Aorta (tissue), 5 donors: ENCODE measurements at places on chromosomes 4 and X. TPM values are rescaled to one million over a fixed set of nuclear protein-coding genes. Genes with fewer than 3 reads are reported as not detected.

FAT1 gene
- 95.3 TPM for total RNA-seq

LNX1 gene
- total RNA-seq = 11.1 TPM

DNA sequence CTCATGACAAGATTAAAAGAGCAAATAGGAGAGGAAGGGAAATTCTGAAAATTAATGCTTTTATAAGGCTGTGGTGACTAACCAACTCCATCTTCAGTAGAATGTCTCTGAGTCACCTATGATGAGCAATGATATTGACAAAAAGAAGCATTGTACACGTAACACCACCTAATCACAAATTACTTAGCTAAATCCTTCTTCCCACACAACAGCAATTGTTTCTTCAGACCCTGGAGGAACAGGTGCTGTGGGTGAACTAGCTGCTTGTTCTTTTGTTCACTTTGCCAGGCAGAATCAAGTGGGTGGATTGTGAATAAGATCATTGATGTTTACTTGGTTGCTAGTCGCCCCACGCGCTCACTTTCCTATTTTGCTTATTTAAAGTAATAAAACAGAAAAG, 315.5 kb downstream of the CAMK2D start:
- H3K36me3 ChIP-seq = no peaks in the 10 kb centered on the region
- H3K4me1 ChIP-seq = peaks cover 3% of the 10 kb centered on the region
- no peak for DNase-seq
- no peaks in the 10 kb centered on the region for H3K27me3 ChIP-seq

DNA sequence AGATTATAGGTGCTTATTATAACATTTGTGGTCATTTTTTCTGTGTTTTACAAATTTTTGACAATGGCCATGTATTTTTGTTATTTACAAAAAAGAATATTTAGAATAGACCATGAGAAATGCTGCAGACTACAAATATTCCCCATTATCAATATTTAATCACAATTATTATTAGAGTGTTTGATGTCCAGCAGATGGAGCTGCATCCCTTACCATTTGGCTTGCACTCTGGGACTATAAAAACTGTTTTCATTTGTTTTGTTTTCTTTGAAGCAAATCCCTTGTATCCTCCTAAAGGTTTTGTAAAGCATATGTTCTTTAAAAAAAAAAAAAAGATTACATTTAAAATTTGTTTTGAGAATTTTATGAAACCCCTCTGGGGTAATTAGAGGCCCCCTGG, 85.6 kb upstream of the CXorf66 start:
- H3K36me3 ChIP-seq = no peaks in the 10 kb centered on the region
- no peak for DNase-seq
- H3K27ac ChIP-seq = no peak overlapping the region
- no peaks in the 10 kb centered on the region for H3K27me3 ChIP-seq
- H3K4me1 ChIP-seq = no peaks in the 10 kb centered on the region

FAT4 gene
- 48.0 TPM for total RNA-seq

DNA sequence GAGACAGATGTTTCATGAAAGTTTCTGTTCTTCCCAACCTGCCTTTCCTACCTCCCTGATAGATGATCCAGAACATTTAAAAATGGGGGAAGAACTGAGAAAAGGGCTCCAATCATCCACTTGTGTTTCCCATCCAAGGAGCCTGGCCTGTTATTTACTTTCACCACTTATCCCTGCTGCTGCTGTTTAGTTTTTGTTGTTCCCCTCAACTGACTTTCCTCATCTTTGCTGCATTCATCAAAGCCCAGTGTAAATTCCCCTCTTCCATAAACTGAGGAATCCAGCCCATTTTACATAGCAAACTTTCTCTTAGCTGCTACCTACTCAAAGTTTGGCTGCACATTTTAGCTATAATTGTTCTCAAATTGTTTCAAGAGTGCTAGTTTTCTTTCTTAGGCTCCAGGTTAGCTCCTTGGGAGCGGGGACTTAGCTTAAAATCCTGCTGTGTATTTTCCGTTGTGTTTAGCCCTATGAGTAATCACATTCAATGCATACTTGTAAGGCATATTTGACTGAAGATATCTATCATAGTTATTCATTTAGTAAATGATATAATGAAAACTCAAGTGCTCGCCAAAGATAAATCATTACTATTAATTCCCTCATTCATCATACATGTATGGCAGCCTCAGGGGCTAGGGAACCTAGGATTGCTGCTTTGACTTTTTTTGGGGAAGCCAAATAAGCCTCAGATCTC, 1.4 kb upstream of the PTPN13 start:
- H3K4me1 ChIP-seq = peaks cover 3% of the 10 kb centered on the region
- H3K36me3 ChIP-seq = no peaks in the 10 kb centered on the region
- no peak for DNase-seq

CCDC110 gene
- 3.0 TPM for total RNA-seq

GRCh38 chr4:61938250-61938846, 738.2 kb downstream of the ADGRL3 start:
- DNase-seq = no peak
- no peaks in the 10 kb centered on the region for H3K36me3 ChIP-seq
- no peaks in the 10 kb centered on the region for H3K4me1 ChIP-seq
- no peaks in the 10 kb centered on the region for H3K27me3 ChIP-seq
- no peak overlapping the region for H3K4me3 ChIP-seq
- H3K27ac ChIP-seq = no peak overlapping the region

- no peak for DNase-seq
- peaks cover 2% of the 10 kb centered on the region for H3K4me1 ChIP-seq
- no peak overlapping the region for H3K27ac ChIP-seq
- no peak overlapping the region for H3K4me3 ChIP-seq
- no peaks in the 10 kb centered on the region for H3K36me3 ChIP-seq
These were observed 28.3 kb downstream of the ADD1 start for GRCh38 chr4:2871911-2872310.

GRCh38 chr4:161097821-161098220, 1066.0 kb downstream of the FSTL5 start:
- H3K4me3 ChIP-seq = no peak overlapping the region
- H3K27ac ChIP-seq = no peak overlapping the region
- DNase-seq = no peak
- no peaks in the 10 kb centered on the region for H3K27me3 ChIP-seq

DNA sequence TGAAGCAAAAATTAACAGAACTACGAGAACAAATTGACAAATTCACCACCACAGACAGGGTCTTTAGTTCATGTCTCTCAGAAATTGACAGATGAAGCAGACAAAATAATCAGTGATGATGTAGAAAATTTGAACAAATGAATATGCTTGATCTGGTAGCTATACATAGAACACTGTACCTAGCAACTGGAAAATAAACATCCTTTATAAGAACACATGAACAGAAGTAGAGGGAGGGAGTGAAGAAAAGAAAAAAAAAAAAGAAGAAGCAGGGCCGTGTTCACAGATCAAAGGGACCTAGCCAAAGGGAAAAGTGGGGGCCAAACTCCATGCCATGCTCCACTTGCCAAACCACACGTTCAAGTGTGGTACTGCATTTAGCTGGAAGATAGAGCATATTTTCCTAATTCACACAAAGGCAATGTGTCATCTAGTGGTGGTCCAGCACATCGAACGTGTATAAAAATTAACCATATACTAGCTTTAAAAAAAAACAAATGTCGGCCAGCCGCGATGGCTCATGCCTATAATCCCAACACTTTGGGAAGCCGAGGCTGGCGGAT, 5.6 kb upstream of the THOC2 start:
- no peaks in the 10 kb centered on the region for H3K27me3 ChIP-seq
- no peak for DNase-seq
- no peaks in the 10 kb centered on the region for H3K4me1 ChIP-seq
- no peaks in the 10 kb centered on the region for H3K36me3 ChIP-seq

DNA sequence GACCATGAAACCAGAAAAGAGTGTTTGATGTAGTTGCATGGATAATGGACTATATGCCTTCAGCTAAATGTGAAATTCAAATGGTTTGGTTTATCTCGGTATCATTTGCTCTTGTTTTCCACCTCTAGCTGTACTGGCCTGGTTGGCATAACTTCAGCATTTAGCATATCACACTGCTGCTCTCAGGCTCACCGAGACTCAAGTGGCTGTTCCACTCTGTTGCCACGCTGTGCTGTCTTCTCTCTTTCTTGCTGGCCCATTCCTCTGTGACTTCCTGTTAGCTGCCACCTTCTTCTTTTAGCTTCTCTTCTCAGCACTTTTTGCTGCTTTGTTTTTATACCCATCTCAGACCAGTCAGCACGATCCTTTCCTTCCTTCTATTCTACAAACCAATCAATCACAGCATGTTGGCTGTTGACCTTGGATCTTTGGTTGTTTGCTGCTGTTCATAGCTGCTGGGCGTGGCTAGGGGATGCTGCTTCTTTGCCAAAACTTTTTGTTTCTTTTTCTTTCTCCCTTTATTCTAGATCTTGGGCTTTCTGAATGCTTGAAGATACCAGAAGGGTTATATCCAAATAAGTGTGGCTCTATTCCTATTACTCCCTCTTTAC, 24.0 kb downstream of the INTS6L start:
- no peaks in the 10 kb centered on the region for H3K27me3 ChIP-seq
- no peaks in the 10 kb centered on the region for H3K4me1 ChIP-seq
- no peak overlapping the region for H3K4me3 ChIP-seq
- DNase-seq = no peak

YY2 gene
- 2.9 TPM for total RNA-seq

GRCh38 chr4:145486603-145487002, 5.0 kb downstream of the SMAD1 start:
- H3K36me3 ChIP-seq = no peaks in the 10 kb centered on the region
- H3K4me3 ChIP-seq = no peak overlapping the region
- no peak for DNase-seq
- peaks cover 2% of the 10 kb centered on the region for H3K4me1 ChIP-seq
- no peak overlapping the region for H3K27ac ChIP-seq

AR gene
- 12.8 TPM for total RNA-seq

COL25A1 gene
- 2.2 TPM for total RNA-seq

GRCh38 chrX:110407910-110408545, 49.4 kb downstream of the RTL9 start:
- H3K27me3 ChIP-seq = no peaks in the 10 kb centered on the region
- no peak overlapping the region for H3K4me3 ChIP-seq
- DNase-seq = no peak
- no peak overlapping the region for H3K27ac ChIP-seq

AFAP1 gene
- total RNA-seq = 40.5 TPM

DNA sequence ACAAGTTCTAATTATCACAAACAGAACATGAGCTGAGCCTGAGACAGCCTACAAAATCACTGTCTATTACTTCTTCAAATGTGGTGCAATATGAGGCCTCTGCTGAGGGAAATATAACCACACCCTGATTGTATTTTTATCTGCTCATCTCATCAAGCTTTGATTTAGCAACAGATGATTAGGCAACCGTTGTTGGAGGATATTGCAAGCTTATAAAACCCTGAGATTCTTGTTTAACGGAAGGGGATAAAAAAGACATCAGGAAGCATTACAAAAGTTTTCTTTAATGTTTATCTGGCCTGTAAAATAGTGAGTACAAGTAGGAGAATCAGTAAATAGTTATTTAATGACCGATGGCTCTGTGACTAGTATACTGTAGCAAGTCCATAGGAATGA, 108.5 kb downstream of the ZNF330 start:
- H3K4me3 ChIP-seq = no peak overlapping the region
- H3K4me1 ChIP-seq = peaks cover 2% of the 10 kb centered on the region
- no peaks in the 10 kb centered on the region for H3K36me3 ChIP-seq

GRCh38 chrX:149471397-149471796, 33.7 kb downstream of the IDS start:
- no peak for DNase-seq
- no peak overlapping the region for H3K4me3 ChIP-seq
- no peaks in the 10 kb centered on the region for H3K27me3 ChIP-seq
- no peaks in the 10 kb centered on the region for H3K4me1 ChIP-seq
- no peaks in the 10 kb centered on the region for H3K36me3 ChIP-seq

DNA sequence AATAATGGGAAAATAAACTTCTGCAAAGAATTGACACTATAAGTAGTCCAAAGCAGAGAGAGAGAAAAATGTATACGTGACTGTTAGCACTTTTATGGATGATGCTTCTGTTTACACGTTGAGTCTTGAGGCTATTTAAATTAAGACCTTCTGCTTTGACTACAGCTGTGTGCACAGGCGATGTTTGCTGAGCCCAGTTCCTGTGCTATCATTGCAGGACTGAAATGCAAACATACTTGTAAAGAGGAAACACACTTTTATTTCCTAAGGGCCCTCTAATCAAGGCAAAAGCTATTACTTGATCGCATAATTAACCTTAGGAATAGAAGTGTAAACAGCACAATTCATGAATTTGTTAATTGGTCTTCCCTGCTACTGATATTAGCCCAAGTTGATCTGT, 226.9 kb downstream of the FBXW7 start:
- no peaks in the 10 kb centered on the region for H3K27me3 ChIP-seq
- DNase-seq = no peak
- H3K27ac ChIP-seq = no peak overlapping the region
- H3K4me3 ChIP-seq = no peak overlapping the region
- H3K36me3 ChIP-seq = no peaks in the 10 kb centered on the region

LEF1 gene
- total RNA-seq = 19.1 TPM

DNA sequence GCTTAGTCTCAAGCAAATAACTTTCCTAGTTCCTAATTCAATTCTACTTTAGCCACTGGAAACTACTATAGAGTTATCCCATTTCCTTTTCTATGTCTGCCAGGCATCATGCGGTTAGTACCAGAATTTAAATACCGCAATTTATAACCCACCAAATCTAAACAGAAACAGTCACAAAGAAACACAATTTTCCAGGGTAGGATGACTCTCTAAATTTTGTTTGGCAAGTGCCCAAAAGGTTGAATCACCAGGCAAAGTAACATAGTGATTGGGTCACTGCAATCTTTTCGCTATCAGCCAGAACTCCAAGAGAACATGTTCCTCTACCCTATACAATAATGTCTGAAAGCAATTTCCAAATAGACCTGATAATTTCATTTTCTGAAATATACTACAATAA, 240.2 kb upstream of the GRIA3 start:
- H3K4me3 ChIP-seq = no peak overlapping the region
- no peaks in the 10 kb centered on the region for H3K36me3 ChIP-seq
- no peak for DNase-seq

TMEM31 gene
- total RNA-seq = not detected

- no peak overlapping the region for H3K4me3 ChIP-seq
- H3K27ac ChIP-seq = no peak overlapping the region
- H3K4me1 ChIP-seq = no peaks in the 10 kb centered on the region
- H3K36me3 ChIP-seq = no peaks in the 10 kb centered on the region
- H3K27me3 ChIP-seq = no peaks in the 10 kb centered on the region
- no peak for DNase-seq
These were observed 231.0 kb upstream of the GYPA start for GRCh38 chr4:144371485-144371884.

DNA sequence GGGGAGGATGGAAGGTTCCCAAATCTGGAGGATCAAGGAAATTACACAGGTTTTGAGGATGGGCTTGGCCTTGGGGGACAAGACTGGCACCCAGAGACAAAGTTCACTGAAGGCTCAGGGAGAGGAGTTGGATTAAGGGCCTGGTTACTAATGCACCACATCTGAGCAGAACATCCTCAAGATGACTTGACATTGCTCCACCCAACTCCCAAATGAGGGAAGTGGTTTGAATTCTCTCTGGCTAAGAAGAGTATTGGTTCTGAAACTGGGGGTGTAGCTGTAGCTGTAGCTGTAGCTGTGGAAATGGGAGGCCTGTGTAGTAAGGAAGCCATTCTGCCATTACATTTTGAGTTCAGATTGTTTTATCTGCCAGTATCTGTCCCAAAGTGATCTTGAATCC, 129.4 kb downstream of the RASL11B start:
- DNase-seq = no peak
- H3K36me3 ChIP-seq = no peaks in the 10 kb centered on the region
- no peak overlapping the region for H3K4me3 ChIP-seq
- no peaks in the 10 kb centered on the region for H3K27me3 ChIP-seq
- no peak overlapping the region for H3K27ac ChIP-seq

DCLK2 gene
- 17.9 TPM for total RNA-seq

CT45A1 gene
- total RNA-seq = not detected

- H3K4me1 ChIP-seq = no peaks in the 10 kb centered on the region
- H3K36me3 ChIP-seq = no peaks in the 10 kb centered on the region
- no peak for DNase-seq
- H3K4me3 ChIP-seq = no peak overlapping the region
- H3K27me3 ChIP-seq = no peaks in the 10 kb centered on the region
- H3K27ac ChIP-seq = no peak overlapping the region
These were observed 763.0 kb downstream of the DMD start for GRCh38 chrX:32448320-32448719.
